ENCODE measurements at places on chromosomes 5 and 9.

DNA sequence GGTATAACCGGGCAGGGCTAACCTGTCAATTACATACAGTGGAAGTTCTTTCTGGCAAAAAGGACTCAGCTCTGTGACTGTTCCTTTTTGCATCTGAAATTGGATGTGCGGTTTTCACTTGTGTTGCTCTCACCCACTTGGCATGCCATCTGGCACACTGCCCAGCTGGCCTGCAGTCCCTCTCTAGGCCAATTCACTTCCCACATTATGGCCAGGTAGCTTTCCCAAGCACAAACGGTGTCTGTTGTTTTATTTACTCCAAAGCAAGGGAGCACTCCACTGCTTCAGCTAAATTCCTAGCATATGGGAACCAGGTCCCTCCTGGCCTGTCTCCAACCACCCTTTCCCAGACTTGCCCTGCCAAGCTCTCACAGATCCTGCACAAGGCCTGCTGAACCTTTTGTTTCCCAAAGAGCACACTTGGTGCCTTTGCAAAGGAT, 132.5 kb downstream of the SEMA6A start:
- peak; percentile 46 for DNase-seq

DNA sequence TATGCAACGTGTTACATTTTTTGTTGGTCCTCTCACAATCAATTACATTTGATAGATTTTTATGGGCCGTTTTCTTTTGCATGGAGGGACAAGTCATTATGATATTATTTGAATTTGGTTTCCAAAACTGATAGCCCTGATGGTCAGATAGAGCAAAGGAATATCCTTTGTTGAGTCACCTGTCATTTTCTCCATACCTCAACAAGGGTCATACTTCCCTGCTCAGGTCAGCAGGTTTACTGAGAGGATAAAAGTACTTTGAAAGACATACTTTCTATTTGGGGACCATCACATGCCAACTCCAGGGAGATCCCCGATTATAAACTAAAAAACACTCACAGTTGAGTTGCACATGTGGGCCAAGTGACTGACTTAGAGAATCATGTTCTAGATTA, 132.9 kb downstream of the SUSD1 start:
- DNase-seq: no peak

DNA sequence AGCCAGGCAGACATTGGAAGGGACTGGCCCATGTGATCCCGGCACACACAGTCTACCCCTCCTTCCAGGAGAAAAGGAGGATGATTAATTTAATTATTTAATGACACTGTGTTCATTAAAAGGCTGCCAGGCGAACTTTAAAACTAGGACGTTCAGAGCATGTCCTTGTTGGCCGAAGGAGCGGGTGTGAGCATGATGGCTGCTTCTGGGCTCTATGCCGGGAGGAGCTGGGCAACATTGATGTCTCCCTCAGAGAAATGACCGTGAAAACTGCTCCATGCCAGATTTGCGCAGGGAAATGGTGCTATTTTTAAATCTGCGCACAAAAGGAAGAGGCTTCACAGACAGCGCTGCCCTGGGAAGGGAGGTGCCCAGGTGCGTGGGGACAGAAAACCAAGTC, 284.9 kb upstream of the IRX4 start:
- DNase-seq: no peak

DNA sequence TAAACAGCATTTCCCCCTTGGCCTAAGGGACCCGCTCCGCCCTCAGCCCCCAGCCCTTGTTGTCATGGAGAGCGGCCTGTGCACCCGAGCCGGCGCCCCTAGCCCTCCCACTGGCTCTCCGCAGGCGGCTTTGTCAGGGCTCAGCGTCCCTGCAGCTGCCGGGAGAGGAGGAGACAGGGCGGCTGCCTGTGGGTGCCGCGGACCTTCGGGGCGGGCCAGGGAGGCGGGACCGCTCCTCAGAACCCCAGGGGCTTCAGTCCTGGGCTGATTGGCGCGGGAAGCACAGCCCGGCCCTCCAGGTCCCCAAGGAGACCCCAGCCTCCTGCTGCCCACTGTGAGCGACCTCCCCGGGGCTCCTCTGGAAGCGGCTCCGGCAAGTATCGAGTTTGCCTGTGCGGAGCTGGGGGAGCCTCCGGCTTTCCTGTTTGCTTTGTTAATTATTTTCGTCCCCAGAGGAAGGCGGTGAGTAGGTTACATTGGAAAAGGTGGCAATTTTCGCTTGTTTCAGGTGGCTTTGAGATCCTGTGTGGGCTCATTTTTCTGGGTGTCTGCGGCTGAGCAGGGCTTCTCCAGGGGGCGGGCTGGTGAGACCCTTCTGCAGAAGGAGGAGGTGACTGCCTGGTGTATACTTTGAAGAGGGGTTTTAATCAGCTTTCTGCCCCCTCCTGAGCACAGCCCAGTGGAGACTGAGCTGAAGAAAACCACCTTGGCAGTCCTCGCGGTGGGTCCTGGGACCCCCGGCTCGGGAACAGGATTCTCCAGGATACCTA, at the start of gene FGD3:
Gene FGD3, plus strand, starts transcription at position 256 of the 770 bp plus-strand sequence. CDS start 28,734 bp downstream, outside the sequence.
- DNase-seq: peak; percentile 43

DNA sequence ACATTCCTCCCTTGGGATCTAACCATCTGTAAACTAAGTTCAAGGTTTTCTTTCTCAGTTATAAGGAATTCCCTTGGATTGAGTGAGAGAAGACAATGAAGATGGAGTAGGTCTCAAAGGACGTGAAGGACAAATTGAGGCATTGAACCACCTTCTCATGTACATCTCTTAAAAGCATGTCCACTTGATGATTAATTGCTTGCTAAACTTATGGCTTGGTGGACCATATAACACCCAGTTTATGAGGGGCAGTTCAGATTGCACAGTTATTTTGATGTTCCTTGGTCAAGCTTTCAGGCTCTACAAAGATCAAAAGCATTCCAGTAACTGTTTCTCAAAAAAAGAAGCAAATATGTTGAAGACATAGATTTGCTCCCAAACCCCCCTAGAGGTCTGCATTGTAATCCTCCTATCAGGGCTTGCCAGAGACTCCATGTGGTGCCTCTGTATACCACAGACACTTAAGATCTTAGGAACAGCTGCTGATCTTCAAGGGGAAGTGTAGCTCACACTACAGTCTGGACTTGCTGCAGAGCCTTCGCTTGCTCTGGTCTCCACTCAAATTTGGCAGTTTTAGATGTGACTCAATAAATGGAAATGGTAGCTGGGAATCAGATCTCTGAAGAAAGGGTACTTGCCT, 56.9 kb upstream of the ALDH1A1 start:
- no peak for DNase-seq

DNA sequence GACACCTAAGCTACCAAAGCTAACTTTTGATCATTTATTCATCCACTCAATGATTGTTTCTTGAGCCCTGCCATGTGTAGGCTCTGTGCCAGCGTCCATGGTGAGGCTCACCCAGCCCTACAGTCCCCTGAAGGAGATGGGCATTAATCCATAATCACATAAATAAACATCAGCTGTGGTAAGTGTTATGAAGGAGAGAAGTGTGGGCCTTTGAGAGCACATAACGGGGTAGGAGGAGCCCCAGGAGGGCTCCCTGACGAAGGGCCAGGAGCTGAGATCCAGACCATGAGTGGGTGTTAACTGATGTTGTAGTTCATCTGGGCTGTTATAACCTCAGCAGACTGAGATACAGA, 53.9 kb upstream of the AFAP1L1 start:
- DNase-seq: no peak

DNA sequence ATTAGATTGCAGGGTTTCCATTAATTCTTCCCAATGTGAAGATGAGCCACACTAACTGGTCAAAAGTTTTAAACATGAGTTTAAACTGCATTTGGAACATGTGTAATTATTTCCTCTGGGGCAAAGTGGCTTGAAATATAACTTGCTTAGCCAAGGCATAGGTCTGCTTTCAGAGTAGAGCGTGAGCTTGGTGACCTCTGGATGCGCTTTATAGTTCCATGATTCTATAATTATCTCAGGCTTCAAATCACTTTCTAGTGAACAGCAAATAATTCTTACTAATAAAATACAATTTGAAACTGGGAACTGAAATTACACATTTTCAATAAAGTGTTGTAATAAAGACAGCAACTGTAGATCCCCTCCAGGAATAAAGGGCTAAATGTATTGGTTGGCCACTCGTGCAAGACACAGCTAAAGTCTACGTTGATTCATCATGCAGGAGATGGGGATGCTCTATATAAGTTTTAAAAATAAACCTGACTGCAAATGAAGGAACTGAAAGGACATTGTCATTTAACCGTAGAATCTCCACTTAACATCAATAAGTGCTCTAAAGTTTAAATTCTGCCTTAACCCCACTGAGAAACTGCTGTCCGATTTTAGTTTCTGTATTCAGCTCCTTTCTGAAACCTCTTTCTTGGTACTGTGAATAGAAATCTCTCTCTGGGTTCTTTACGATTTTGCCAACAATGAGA, 460.0 kb downstream of the PSAT1 start:
- no peak for DNase-seq

- no peak for DNase-seq
Observed at GRCh38 chr9:119884438-119884837, 515.2 kb upstream of the BRINP1 start.

DNA sequence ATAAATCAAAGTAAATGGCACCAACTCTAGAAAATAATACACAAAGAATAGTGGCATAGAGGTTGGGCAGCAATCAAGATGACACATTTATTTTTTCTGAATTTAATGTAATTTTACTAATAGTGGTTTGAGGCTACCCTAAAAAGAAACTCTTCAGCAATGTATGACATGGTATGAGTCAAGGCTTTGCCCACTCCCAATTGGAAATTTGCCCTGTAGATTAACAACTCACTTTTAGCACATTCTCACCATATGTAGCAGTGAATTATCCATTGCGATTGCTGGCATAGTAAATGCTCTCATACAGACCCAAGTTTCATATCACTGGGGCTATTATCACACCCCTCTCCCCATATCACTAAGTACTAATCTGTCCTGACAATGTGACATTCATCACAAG, 832.1 kb upstream of the ZNF608 start:
- DNase-seq: no peak

DNA sequence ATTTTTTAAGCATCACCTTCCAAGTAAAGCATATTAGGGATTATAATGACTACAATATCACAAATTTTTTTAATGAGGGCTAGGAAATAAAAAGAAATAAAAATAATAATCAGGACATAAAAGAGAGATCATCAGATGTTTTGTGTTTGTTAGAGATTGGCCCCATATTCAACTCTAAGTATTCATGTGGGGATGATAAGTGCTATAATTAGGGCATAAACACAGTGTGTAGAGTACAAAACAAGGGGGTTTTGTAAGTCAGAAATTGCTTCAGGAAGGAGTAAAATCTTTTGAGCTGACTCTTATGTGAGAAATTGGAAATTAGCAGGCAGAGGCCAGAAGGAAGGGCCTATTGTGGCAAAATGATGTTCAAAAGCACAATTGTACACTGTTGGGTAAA, 127.3 kb downstream of the STARD4 start:
- no peak for DNase-seq

DNA sequence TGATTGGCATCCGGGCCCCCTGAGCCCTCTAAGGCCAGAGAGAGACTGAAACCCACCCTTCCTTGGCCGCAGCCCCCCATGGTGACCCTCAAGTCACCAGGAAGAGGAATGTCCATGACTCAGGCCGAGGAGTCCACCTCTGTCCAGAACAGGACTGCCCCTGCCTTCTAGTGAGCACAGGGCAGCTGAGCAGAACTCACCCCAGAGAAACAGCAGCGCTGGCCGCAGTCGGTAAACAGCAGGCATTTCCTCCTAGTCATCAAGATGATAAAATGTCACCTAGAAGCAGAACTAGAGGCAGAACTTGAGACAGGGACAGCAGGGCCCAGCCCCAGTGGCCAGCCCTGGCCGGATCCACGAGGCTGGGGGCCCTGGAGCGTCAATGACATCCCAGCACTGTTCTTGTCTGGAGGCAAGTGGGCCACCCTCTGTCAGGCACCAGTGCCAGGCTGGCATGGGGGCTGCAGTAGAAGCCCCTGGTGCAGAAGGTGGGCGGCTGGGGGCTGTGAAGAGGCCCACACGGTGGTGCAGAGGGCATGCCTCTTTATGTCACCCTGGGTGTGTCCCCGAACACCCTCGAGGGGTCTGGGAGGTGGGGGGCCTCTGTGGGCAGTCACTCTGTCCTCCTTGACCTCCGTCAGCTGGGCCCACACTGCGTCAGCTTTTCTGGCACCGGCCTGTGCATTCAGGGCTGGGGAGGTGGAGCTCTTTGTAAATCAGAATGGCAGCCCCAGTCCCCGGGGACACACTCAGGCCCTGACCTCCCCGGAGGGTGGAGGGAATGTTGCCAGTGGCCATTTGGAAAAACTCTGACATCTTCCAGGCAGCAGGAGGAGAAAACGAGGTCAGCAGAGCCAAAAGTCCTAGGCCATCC, 83.0 kb downstream of the NTNG2 start:
- no peak for DNase-seq

DNA sequence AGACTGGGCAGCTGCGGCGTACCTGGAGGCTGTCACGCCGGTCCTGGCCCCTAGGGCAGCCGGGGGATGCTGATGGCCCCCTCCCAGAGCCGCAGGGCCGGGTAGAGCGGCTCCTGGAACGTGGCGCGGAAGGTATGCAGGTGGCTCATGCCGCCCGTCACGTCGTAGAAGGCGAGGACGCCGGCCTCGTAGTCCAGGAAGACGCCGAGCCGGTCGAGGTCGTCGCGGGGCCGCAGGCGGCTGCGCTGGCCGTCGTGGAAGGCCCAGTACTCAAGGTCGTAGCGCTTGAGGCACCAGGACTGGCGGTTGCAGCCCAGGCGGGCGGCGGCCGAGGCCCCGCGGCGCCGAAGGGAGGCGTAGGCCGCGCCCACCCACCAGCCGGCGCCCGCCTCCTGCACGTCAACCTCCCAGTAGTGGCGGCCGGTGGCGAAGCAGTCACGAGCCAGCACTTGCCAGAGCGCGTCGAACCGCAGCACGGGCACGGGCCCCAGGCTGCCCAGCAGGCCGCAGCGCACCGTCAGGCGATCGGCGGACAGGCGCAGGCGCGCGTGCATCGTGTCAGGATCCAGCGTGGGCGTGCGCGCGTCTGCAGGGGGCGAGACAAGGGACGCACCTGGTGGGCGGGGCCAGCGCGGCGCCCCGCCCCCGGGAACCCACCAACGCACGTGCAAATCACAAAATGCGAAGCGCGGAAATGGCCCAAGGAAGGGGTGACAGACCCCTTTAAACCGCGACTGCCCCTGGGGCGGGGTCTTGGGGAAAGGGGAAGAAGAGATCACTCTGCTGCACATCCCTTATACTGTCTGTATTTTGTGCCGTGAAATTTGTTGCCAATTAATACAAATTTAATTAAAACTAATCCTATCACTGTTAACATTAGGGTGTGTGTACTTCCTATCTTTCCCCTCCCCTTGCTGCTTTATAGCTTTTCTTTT, 31.2 kb downstream of the NANS start:
- peak; percentile 92 for DNase-seq

GRCh38 chr5:179125789-179126505, 65.8 kb downstream of the ZNF354C start:
- no peak for DNase-seq

GRCh38 chr9:94482110-94482509, 72.8 kb upstream of the PCAT7 start:
- DNase-seq: no peak

GRCh38 chr5:138949988-138950387, 74.9 kb upstream of the LRRTM2 start:
- DNase-seq: peak; percentile 75

GRCh38 chr9:114487607-114488300, 17.5 kb downstream of the WHRN start:
- peak; percentile 88 for DNase-seq

- DNase-seq: no peak
Observed at GRCh38 chr9:84756731-84757130, 87.2 kb downstream of the NTRK2 start.

GRCh38 chr5:155735388-155735787, 591.6 kb upstream of the SGCD start:
- no peak for DNase-seq

Measured in stomach (tissue), 19 donors.